ENCODE measurements at places on chromosomes 5 and 9.
A peak's percentile ranks its signal among the peaks of the same experiment; 100 is the strongest.

- DNase-seq, result no peak
Observed at GRCh38 chr9:5571629-5572232, 57.2 kb upstream of the RIC1 start.

- DNase-seq, result no peak
Observed at GRCh38 chr5:116492016-116492623, 82.5 kb downstream of the SEMA6A start.

DNA sequence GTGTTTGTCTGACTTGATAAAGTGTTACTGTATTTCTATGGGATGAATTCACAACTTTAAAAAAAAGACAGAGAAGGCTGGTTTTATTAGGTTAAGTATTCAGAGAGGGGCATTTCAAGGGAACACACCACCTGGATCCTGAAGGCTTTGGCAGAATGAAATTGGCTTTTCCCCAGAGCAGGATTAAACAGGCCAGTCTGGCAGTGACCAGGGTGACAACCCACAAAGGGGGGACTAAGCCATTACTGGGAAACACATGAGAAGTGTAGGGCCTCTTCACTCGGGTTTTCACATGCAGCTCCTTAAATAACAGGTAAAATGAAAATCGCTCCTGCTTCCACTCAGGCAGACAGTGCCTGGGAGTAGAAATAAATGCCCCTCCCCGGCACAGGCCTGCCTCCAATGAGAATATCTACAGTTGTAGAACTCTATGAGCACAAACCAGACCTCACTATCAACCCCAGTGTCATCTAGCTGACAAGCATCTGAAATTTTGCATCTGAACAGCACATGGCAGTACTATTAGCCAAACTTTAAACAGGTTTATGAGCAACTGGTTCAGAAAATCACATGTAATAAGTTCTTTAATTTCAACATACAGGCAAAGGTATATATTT lies 85.8 kb downstream of the LHFPL2 start:
- DNase-seq, result no peak

GRCh38 chr5:89343666-89344065 lies 460.7 kb upstream of the MEF2C start:
- DNase-seq, result peak; percentile 71

DNA sequence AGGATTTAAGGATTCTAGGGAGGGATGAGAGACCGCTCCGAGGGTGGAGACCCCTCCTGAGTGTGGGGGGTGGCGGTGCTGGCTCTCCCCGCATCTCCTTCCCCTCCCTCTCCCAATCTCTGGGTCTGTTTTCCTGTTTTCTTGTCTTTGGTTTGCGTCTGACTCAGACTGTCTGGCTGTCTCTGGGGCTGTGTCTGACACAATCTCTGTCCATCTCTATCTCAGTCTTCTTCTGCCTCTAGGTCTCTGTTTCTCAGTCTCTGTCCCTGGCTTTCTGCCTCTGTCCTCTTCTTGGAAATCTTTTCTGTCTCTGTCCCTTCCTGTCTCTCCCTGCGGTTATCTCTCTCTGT lies 196 bp upstream of the GRM6 start:
- DNase-seq, result no peak

DNA sequence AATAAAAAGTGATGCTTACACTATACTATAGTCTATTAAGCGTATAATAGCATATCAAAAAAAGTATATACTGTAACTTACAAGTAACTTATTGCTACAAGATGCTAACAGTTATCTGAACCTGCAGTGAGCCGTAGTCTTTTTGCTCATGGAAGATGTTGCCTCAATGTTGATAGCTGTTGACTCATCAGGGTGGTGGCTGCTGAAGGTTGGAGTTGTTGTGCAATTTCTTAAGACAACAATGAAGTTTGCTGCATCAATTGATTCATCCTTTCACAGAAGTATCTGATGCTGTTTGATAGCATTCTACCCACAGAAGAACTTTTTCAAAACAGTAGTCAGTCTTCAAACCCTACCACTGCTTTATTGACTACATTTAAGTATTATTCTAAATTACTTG lies 7.8 kb upstream of the C9orf40 start:
- DNase-seq, result no peak

DNA sequence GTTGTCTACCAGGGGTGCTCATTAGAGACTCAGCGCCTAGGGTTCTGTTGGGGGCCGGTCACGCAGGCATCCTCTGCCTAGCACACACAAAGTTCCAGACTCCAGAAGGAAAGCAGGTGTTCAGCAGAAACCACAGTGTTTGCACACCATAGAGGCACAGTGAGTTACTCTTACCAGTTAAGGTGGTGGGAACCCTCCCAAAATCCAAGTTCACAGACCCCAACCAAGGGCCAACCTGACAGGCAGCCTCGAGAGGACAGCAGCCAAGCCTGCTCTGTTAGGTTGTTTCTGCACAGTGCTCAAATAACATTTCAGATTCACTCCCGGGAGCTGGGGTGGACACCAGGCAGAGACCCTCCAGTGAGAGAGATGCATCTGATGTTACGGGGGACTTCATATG lies 36.2 kb downstream of the SECISBP2 start:
- DNase-seq, result no peak

GRCh38 chr5:163503106-163504078 lies 2.0 kb upstream of the MAT2B start:
- peak; percentile 63 for DNase-seq

GRCh38 chr5:126376443-126376842 lies 46.8 kb upstream of the GRAMD2B start:
- no peak for DNase-seq
